ENCODE measurements at places on chromosomes 12 and 14.

GRCh38 chr12:65764325-65764724, 60.0 kb upstream of the HMGA2 start:
- no peak for DNase-seq

GRCh38 chr12:1650260-1650977, 21.4 kb downstream of the WNT5B start:
- DNase-seq = no peak

DNA sequence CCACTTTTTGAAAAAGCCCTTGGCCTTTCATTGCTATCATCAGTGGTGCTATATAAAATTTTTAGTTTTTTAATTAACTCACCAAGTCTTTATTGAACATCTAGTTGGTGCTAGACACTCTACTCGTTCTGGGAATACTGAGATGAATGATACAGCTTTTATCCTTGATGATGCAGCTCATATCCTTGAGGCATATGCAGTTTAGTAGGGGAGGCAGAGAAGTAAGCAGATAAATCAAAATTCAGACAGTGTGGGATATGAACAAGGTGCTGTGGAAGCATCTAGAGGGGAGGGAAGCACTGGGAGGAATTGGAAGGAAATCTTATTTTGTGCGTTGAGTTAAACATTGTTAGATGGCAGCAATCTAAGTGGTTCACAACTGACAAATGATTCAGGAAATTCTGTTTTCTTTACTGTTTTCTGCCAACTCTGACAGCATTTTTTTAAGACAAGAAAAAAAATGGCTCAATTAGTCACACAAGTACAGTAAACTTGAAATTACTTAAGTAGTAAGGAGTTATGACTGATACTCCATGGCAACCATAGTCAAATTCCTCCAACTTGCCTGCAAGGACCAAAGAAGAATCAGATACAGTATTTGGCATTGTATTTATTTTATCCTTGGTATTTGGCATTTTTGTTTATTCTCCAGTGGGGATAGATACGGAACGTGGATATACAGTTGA, 119.2 kb downstream of the TMTC2 start:
- peak; percentile 3 for DNase-seq

- DNase-seq = no peak
These were observed 175.0 kb upstream of the SYT10 start for GRCh38 chr12:33614630-33615029.

- DNase-seq = peak; percentile 86
These were observed 589.0 kb downstream of the C12orf50 start for GRCh38 chr12:87439990-87440827.

- no peak for DNase-seq
These were observed 54.0 kb downstream of the CLIP1 start for GRCh38 chr12:122368361-122369073.

GRCh38 chr12:46205294-46205693, 63.5 kb downstream of the SLC38A1 start:
- no peak for DNase-seq

GRCh38 chr14:104180561-104181165, 42.3 kb downstream of the KIF26A start:
- no peak for DNase-seq

DNA sequence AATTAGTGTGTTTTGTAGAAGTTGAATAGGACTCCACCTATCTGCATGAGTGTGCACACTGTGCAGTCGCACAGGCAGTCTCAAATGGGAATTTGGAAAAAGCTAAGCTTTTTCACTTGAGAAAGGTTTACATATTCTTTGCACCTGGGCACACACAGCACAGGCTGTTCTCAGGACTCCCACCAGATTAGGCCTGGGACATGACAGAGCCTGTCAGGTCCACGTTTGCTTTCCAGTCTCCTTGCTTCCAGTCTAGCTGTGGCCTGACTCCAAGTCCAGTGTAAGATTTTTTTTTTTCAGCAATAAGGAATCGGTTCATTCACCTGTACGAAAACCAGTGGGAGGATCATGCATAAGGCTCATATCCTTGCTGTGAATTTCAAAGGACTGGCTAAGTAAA, 181.3 kb downstream of the ZFP36L1 start:
- no peak for DNase-seq

DNA sequence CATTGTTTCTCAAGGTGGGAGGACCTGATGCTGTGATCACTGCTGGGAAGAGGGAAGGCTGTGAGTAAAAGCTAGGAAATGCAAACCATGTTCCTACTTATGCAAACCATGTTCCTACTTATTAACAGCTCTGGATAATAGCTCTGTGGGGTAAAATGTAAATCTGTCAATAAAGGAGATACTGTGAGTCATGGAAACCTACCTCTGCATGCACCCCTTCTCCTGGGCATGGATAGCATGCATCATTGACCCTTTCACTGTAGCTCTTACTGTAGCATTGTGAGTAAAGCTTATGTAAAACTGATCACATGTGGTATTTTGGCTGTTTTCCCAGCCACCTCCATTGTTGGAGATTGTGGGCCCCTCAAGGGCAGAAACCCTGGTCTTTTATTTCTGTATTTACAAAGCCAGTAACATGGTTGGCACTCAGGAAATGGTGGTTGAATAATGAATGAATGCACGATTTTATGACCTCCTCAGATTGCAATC, 253.7 kb downstream of the GRIN2B start:
- peak; percentile 65 for DNase-seq

GRCh38 chr12:86613311-86613710, 357.1 kb upstream of the MGAT4C start:
- DNase-seq = peak; percentile 2

DNA sequence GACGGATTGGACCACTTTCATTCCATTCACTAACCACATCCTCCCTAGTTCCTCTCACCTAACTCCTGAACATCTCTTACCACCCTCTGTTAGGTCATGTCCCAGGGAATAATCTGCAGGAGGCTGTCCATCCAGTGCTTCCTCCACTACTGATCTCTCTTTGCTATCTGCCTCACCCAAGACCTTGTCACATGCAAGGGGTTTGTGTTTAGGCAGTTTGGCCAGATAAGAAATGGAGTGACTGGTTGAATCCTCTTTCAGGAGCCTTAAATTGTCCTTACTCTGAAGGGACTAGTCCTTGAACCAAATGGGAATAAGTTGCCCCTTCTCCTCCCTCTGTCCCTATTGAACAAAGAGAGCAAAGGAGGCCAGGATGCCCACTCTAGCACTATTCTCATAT, 249.2 kb upstream of the BTG1 start:
- no peak for DNase-seq

DNA sequence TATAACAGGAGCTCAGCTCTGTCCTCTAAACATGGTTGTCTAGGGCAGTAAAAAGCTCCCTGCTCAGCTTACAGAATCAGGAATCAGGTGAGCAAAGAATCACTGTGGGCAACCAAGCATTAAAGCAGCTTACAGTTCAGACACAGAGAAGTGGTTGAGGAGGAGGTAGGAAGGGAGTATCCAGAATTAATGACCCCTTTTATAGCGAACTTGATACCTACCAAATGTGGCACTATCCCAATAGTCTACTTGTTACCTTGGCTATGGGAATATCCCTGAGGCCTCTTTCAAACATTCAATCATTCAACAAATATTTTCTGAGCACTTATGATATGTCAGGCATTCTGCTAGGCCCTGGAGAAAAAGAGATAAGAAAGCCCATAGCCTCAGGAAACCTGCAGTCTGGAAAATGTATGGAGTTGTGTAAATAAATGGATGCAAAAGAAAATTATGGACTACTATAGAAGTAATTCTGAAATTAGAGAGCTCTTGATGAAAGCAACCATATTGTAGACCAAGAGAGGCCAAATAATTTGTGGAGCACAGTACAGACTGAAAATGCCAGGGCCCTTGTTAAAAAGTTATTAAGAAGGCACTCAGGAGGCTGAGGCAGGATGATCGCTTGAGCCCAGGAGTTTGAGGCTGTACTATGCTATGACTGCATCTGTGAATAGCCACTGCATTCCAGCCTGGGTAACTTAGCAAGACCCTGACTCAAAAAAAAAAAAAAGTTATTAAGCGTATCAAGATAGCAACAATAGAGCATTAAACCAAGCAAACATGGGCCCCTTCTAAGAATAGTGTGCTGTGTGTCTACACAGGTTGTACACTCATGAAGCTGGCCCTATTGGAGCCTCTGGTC, 134.0 kb upstream of the CPSF6 start:
- no peak for DNase-seq

- no peak for DNase-seq
These were observed 13.9 kb downstream of the ZDHHC17 start for GRCh38 chr12:76777765-76778216.

DNA sequence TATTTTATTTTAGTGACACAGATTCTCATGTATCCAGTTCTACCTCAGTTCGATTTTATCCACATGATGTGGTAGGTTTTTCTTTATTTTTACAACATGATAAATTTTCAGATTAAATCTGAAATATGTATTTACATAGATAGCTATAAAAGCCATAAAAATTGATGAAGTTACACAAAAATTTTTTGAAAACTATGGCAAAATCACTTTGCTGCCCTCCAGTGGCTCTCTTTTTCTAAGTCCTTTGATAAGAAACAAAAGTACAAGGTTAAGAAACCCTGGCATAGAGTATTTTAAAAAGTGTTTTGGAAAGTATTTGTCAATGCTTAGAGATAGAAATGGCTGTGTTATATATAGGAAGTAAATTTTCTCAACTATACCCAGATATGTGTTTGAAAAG, 104.2 kb downstream of the PCNX1 start:
- DNase-seq = no peak

GRCh38 chr14:24988760-24989159, 61.2 kb downstream of the STXBP6 start:
- no peak for DNase-seq

DNA sequence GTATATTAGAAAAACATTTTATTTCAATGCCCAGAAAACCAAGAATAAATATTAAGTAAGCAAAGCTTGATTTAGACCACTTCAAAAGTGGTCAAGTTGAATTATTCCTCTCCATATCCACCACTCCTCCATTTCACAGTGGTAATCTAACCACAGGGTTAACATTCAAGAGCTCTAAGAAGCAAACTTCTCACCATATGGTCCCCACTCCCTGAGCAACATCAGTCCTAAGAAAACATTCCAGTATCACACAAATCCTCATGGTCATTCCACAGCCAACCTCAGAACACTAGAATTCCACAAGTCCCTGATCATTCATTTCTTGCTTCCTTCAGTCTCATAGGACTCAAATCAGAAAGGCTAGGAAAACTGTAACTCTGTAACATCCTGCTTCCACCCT, 47.9 kb downstream of the ST8SIA1 start:
- DNase-seq = peak; percentile 48

GRCh38 chr12:42810006-42810405, 220.5 kb upstream of the PRICKLE1 start:
- DNase-seq = no peak

DNA sequence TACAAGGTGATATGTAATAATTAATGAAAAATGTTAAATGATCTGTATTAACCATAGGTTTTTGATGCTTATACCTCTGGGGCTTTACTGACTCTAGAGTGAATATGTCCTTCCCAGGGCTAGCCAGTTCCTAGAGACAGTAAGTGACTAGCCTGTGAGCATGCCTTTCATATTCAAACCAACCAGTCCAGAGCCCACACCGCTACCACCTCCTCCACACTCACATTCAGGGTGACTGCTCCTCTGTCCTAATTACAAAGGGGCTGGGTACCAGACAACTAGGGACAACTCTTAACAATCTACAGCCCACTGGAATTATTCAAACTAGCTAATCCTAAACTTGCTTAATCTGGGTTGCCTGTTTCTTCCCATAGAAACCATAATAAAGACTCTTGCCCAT, 49.0 kb downstream of the RALGAPA1 start:
- DNase-seq = no peak

GRCh38 chr12:102765736-102766135, 151.3 kb downstream of the PAH start:
- no peak for DNase-seq

DNA sequence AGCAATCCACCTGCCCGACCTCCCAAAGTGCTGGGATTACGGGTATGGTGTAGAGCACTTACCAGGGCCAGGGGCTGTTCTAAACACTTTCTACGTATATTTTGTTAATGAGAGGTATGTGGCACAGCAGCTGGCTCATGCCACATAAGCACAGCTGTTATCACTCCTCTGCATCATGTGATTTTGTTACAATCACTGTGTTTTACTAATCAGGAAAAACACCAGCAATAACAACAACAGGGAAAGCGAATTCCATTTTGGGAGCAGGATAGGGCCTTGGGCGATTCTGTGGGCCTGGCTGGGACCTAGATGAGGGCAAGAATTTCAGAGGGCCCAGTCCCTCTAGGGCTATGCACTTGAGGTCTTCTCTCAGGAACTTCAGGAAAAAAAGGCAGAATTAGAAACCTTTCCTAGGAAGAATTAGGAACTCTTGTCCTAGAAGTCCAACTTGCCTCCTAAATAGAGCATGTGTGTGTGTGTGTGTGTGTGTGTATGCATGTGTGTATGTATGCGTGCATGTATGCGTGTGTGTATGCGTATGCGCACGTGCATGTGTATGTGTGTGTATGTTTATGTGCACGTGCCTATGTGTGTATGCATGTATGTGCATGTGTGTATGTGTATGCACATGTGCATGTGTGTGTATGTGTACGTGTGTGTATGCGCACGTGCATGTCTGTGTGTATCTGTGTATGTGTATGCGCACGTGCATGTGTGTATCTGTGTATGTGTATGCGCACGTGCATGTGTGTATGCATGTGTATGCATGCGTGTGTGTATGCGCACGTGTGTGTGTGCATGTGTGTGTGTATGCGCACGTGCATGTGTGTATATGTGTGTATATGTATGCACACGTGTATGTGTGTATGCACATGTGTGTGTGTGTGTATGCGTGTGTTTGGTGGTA, 41.8 kb upstream of the CORO1C start:
- DNase-seq = no peak

- DNase-seq = no peak
These were observed 1.6 kb upstream of the CMAS start for GRCh38 chr12:22044391-22044790.

GRCh38 chr12:94458877-94459727, 565 bp downstream of the CEP83 start:
- DNase-seq = peak; percentile 16

DNA sequence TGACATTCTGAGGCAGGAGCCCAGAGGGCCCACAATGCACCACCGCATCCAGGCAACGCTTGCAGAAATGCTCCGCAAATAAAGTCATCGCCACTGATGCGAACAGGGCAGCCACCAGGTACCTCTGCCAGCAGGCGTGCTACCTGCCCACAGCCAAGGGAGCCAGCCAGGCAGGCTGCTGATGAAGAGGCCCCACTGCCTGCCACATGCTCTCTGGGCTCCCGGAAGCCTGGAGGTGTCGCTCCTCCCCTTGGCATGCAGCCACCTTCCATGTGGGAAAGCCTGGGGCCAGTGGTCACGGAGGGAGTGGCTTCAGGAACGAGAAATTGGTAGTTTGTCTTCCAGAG, 14.7 kb downstream of the GPR132 start:
- no peak for DNase-seq

- no peak for DNase-seq
These were observed 27.4 kb upstream of the NCOR2 start for GRCh38 chr12:124594851-124595250.

DNA sequence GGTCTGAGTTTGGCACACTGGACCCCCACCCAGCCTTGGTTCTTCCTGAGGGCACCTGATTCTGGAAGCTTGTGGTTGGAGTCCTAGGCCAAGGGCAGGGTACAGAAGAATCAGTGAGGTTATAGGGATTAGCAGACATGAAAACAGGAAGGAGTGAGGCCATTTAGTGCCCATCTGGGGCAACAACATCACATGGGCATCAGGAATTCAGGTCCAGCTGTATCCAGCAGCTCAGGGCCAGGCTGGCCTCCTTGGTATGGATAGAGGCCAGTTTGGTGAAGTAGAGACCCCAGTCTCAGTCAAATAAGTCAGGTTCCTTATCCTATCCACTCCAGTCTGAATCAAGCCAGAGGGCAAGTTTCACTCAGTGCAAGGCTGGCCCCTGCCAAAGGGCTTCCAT, 36.2 kb downstream of the RASAL1 start:
- DNase-seq = no peak
